ENCODE measurements at places on chromosomes 5 and 9.

DNA sequence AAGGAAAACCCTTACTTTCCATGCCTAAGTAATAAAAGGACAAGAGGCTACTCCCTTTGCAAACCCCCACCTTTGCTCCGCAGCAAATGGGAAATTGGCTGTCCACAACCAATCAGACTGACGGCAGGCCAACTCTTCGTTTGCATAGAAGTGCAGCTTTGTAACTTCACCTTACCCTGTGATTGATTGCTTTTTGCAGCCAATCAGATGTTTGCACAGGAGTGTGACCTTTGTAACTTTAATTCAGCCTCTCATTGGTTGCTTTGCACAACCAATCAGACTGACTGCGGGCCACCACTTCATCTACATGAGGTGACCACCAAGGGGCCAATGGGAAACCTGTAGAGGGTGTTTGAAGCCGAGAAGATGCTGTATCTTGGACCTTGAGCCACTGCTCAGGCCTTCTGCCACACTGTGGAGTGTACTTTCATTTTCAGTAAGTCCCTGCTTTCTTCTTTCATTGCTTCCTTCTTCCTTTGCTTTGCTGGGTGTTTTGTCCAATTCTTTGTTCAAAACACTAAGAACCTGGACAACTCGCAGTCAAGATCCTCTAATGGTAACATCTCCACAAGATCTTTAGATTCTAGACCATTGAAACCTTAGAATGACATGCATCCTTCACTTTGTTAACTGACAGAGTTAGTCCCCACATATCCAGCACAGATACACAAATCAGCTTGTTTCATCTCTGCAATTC, 51.3 kb upstream of the FREM1 start:
- no peak for DNase-seq

DNA sequence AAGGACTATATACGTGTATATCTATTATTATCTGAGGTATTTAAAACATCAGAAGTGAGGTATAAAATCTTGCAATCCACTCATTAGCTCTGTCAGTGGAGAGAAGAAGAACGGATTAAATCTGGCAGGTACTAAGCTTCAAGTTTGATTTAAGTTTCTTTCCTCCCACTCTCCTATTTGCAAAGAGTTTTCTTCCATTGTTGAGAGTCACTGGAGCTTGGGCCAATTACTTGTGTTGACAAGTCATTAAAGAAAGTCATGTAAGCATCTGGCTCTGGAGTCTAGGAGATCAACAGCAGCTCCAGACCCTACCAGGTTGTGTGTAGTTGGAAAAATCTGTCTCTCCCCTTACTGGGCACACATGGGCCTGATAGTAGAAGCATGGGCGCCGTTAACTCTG, 476.8 kb upstream of the SMARCA2 start:
- no peak for DNase-seq

- no peak for DNase-seq
Measured at GRCh38 chr5:36573438-36573837, 33.0 kb upstream of the SLC1A3 start.

- DNase-seq = no peak
Measured at GRCh38 chr5:151682751-151683331, 3.9 kb downstream of the SPARC start.

DNA sequence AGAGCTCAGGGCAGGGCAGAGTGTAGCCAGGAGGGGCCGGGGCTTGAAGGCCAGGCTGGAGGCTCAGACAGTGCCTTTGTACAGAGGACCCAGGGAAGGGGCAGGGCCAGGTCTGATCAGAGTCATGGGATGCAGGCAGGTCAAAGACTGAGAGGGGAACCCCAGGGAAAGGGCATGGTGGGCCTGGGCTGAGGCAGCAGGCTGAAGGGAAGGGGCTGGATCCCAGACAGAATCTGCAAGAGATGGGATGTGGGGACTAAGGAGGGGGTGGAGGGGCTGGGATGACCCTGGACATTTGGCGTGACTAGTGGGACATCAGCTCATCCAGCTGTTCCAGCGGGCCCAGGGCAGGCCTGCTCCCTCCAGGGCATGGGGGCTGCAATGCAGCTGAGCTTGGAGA, 15.5 kb upstream of the MRNIP start:
- DNase-seq = no peak

DNA sequence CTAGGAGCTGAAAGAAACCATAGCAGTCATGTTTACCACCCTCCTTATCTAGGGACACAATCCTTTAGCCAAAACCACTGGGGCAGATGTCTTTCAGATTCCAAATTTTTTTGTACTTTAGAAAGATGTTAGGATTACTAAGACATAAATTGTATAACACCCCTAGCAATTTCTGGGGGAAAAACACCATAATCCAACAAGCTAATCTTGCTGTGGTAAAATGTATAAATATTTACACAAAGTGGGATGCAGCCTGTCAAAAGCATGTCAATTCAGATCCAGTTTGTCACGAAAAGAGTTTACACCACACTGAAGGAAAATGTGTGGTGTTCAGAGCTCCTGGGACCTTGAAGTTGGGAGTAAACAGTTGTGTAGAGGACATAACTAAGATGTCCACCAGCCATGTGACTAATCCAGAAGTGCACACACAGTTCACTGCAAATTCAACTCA, 274.3 kb downstream of the ADAMTSL1 start:
- no peak for DNase-seq

DNA sequence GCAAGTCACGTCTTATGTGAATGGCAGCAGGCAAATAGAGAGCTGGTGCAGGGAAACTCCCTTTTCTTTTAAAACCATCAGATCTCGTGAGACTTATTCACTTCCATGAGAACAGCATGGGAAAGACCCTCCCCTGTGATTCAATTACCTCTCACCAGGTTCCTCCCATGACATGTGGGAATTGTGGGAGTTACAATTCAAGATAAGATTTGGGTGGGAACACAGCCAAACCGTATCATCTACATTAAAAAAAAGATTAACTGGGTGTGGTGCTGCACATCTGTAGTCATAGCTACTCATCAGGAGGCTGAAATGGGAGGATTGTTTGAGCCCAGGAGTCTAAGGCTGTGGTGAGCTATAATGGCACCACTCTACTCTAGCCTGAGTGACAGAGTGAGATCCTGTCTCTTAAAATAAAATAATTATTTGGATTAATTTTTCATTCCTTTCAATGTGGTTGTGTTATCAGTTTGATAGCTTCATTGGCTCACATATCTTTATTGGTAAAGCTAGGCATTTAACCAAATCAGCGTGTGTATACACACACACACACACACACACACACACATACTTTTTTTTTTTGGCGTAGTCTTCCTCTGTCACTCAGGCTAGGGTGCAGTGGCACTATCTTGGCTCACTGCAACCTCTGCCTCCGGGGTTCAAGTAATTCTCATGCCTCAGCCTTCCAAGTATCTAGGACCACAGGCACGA, 21.8 kb downstream of the DENND4C start:
- DNase-seq = no peak

DNA sequence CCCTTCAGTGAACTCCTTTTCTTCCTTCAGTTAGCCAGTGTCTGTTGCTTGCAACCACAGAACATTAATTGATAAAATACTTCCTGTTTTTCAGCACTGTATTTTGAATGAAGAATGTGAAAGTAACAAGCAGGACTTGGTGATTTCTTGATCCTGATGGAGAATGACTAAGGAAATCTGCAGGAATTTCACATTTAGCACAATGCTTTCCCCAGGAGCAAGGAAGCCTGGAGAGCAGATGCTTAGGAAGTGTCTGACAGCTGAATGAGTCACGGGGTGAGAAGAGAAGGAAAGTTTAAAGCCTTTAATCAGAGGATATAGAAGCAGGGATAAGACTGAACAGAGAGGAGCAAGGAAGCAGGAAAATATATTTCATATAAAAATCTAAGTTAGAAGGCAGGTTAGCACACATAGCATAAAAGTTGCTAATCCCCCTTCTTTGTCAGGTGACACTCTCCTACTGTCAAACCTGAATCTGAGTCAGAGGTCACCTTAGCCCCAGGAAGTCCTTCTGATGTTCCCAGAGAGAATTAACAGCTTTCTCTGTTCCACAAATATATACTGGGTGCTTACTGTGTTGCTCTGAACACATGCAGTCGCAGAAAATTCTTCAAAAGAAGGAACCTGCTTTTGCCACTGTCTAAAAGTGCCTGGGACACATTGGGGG, 59.7 kb downstream of the GNA14 start:
- DNase-seq = no peak

DNA sequence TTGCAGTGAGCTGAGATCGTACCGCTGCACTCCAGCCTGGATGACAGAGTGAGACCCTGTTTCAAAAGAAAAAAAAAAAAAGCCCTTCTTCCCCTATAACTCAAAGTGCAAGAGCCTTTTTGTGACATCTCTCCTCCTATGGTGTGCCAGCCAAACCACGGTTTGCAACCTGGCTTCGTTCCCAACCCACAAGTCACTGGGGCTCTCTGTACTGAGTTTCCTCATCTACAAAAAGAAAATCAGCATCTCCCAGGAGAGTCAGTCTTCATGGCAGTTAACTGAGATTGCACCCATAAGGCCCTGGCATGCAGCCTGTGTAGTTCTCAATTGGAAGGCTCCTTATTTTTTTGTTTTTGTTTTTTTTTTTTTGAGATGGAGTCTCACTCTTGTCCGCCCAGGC, 14.8 kb downstream of the ODF2 start:
- no peak for DNase-seq

- DNase-seq = no peak
Measured at GRCh38 chr9:75657015-75657414, 233.5 kb upstream of the PCSK5 start.
